ENCODE measurements at places on chromosomes 2 and 18.

GRCh38 chr2:96730212-96730611 is 9.7 kb downstream of the LMAN2L start:
- DNase-seq = no peak

GRCh38 chr18:79257480-79257879 is 138.2 kb upstream of the NFATC1 start:
- no peak for DNase-seq

GRCh38 chr18:24995755-24996154 is 356.2 kb downstream of the ZNF521 start:
- DNase-seq = no peak

GRCh38 chr2:82819951-82820350 is 1639.1 kb downstream of the SUCLG1 start:
- DNase-seq = no peak

- DNase-seq = no peak
Observed at GRCh38 chr18:7605705-7606104, 38.6 kb downstream of the PTPRM start.

DNA sequence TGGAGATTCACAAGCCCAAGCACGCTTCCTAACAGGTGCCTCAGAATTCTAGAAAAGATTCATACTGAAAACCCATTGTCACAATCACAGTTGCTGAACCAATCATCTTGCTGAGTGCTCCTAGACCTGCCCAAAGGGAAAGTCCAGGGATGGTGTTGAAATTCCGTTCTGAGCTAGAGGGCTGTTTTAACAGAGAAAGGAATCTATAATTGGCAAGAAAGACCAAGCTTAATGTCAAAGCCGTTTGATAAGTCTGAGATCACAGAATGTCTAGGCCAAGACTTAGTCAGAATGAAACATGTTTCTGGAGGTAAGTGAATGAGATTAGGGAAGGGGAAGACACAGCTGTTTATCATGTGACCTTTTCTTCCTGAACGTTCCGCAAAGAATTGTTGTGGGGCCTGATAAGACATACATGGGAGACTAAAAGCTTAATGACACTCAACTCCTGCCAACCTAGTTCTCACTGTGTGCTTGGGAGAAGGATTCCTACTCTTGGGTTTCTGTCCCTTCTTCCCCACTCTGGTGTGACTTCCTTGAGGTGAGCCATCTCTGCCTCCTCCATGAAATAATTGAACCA is 27.5 kb downstream of the PMAIP1 start:
- no peak for DNase-seq
